ENCODE measurements at places on chromosomes 2 and 18.

DNA sequence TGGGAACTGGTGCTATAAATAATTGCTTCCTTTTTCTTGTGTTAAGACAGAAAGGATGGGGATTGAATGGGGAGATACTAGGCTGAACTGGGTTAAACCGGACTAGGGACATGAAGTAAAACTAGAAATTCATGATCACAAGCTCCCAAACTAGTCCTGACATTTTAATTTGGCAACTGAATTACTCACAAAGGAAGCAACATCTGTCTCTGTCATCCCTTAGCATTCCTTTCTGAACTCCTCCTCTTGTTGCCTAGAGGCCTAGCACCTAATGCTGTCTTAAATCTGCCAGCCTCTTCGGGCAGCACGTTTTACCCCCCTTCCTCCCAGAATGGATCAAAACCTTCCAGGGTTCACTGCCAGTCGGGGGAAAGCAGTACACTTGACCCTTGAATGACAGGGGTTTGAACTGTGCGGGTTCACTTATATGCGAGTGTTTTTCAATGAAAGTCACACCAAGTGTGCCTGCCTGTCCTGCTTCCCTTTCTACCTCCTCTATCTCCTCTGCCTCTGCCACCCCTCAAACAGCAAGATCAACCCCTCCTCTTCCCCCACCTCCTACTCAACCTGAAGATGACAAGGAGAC lies 8.2 kb downstream of the KCTD1 start:
- no peak for DNase-seq

GRCh38 chr2:10264506-10265328 lies 38.0 kb upstream of the HPCAL1 start:
- no peak for DNase-seq

- no peak for DNase-seq
Measured at GRCh38 chr18:50973367-50974126, 5.7 kb downstream of the ELAC1 start.

GRCh38 chr2:60268032-60268431 lies 285.4 kb downstream of the BCL11A start:
- DNase-seq = no peak

DNA sequence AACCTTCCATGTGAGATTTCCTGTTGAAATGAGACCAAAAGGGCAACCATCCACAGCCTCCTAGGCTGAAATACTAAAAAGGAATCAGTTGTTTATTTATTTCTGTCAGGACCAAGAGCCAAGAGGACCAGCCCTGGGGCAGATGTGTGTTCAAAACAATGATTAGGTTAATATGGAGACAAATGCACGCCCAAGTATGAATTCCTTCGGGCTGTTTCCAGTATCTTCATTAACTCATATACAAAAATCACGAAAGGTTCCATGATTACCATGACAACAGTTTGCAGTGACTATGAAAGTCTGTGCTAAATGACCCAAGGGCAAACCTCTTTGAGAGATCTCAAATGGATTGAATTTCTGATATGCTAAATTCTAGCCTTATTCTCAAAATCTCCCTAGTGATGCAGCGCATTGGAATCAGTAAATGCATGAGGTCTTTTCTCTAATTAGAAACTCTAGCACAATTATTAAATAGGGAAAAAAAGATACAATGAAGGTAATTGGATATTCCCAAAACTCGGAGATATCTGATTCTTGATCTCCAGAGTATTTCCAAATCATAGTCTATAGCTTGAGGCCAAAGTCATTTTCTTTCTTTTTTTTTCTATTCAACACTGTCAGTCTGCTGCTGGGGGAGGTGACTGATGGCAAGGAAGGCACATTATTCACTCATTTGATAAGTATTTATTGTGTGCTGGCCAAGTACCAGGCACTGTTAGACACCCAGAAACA lies 35.6 kb downstream of the VIT start:
- DNase-seq = no peak

DNA sequence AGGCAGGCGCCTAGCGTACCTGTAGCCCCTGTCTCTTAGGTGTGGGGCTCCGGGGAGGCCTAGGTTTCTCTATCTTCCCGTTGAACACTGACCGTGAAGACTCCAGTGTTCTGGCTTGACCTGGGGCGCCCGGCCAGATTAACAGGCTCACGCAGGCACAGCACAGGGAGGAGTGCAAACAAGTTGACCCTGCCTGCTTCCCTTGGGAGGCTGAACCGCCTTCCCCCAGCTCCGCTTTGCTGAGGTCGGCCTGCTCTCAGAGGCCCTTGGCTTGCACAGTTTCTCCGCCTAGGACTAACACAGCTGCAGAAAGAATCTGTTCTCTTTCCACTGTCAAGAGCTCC lies 567 bp downstream of the PCYOX1 start:
- DNase-seq = no peak

DNA sequence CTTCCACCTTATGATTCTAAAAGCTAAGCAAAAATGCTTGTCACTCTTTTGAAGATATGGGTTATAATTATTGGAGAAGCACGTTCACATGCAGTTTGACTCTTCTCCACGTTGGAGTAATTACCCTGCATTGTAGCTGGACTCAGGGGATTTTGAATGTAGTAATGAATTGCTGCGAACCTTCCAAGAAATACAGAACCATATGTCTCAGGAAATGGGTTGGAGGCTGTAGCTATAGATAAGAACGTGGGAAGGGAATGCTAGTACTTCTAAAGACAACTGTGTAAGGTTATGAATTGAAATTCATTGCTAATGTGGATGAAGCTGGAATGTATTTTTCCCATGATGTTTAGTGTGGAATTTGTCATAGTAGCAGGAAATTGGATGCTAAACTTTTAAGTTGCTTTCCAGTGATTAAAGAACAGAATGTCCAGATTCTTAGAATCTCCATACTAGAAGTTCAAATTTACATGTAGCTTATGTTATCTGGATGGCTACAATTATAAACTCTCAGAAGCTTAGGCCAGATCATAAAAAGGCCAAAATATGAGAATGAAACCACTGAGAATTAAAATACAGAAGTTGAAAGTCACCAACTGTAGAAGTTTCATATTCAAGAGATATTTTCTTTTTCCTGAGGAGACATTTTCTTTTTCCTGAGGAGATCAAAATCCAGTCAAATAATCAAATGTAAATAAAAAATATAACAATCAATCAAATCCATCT lies 27.3 kb upstream of the SPOPL start:
- DNase-seq = no peak

- no peak for DNase-seq
Measured at GRCh38 chr2:95348609-95349567, 51.7 kb downstream of the KCNIP3 start.

- DNase-seq = peak; percentile 50
Measured at GRCh38 chr2:219073413-219074129, 12.8 kb upstream of the IHH start.

DNA sequence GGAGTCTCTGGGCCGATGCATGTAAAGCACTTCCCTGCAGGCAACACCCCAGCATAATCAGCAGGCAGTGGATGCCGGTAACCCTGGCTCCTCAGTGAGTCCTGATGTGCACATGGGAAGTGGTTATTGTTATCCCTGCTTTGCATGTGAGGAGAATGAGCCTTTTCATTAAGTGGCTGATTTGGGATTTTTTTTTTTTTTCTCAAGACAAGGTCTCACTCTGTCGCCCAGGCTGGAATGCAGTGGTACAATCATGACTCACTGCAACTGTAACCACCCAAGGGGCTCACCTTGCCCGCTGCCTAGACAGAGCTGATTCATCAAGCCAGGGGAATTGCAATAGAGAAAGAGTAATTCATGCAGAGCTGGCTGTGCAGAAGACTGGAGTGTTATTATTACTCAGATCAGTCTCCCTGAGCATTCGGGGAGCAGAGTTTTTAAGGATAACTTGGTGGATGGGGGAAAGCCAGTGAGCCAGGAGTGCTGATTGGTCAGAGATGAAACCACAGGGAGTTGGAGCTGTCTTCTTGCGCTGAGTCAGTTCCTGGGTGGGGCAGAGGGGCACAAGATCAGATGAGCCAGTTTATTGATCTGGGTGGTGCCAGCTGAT lies 95.4 kb downstream of the SOCS6 start:
- no peak for DNase-seq

DNA sequence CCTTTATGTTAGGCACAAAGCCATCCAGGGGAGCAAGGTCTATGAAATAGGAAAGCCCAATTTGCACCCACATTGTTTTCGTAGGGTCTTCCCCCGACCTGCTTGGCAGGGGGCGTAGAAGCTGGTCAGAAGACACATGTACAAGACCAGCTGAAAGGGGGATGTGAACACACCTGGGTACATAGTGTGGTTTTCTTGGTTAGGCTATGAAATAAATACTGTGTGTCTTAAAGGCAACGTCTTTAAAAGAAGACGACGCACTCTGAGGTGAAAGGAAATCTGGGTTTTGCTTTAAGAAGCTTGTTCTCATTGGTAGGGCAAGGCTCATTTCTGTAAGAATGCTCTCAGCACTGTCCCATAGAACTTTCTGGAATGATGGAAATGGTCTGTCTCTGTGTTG lies 60.0 kb upstream of the KLF7 start:
- no peak for DNase-seq

- DNase-seq = no peak
Measured at GRCh38 chr2:3071685-3072263, 305.8 kb downstream of the EIPR1 start.

DNA sequence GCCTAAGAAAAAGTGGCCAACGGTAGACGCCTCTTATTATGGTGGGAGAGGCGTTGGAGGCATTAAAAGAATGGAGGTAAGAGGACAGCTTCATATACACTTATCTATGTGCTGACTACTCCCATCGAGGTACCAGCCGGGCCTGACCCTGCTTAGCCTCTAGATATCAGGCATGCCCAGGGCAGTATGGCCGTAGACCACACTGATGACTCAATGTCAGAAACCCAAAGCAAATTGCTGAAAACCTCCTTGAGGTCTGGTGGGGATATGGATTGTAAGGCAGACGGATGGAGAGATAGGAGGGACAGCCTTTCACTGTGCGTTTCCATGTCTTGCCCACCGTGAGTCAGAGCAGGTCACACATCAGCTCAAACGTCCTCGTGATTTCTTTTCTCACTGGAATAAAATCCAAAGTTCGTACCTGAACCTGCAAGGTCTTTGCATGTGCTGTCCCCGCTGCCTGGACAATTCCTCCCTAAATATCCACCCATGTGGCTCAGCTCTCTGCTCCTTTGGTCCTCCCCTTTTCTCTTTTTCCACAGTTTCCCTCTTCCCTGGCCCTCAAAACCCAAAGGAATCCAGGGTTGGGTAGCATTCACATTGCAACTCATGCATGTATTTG lies 168.9 kb downstream of the ANTXR1 start:
- DNase-seq = no peak

DNA sequence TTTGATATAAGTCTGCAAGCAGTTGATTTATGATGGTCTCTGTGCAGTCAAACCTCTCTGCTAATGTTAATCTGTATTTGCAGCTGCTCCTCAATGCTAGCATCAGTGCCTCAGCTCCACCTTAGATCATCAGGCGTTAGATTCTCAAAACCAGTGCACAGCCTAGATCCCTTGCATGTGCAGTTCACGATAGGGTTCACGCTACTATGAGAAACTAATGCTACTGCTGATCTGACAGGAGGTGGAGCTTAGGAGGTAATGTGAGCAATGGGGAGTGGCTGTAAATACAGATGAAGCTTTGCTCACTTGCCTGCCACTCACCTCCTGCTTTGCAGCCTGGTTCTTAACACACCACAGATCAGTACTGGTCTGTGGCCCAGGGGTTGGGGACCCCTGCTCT lies 18.4 kb downstream of the RBKS start:
- no peak for DNase-seq

GRCh38 chr2:187377340-187377739 lies 70.7 kb downstream of the CALCRL start:
- DNase-seq = no peak

DNA sequence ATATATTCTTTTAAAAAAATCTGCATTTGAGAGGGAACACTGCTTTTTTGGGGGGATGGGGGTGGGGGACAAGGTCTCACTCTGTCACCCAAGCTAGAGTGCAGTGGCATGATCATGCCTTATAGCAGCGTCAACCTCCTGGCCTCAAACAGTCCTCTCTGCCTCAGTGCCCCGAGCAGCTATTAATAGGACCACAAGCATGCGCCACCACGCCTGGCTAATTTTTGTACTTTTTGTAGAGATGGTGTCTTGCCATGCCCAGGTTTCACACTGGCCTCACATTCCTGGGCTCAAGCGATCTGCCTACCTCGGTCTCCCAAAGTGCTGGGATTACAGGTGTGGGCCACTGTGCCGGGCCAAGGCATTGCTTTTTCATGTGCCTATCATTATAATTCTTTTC lies 154.2 kb downstream of the ATAD2B start:
- DNase-seq = no peak

DNA sequence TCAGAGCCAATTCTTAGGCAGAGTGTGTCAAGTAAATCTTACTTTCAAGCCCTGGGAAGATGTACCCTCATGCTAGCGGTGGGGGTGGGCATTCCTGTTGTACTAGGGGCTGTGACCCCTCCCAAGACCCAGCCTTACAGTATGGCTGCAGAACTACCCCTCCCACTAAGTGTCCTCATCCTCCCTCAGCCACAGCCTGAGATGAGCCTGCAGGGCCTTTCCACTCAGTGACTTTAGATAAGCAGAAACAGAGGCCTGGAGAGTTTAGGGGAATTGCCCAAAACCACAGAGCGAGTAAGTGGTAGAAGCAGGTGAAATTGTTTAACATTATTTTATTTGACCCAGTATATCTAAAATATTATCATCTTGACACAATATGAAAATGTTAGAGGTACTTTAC lies 36.6 kb downstream of the TTC32 start:
- DNase-seq = no peak

DNA sequence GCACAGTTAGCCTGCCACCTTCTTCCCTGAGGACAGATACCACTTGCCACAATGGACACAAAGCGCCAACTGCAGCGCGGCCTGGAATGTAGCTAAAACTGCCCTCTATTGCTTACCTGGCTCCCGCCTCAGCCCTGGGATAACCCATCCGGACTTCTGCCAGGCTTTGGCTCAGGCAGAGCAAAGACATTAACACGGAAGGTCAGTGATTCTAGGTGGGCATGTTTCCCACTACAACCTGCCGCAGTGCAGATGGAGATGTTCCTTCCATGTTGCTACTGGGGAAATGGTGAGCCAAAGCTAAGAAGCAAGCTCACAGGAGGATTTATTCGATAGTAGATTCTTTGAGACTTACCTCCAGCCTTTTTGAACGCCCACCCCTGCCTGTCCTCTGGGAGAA lies 74.8 kb downstream of the XDH start:
- DNase-seq = no peak

- DNase-seq = no peak
Measured at GRCh38 chr2:60821133-60821469, 60.3 kb upstream of the REL start.

DNA sequence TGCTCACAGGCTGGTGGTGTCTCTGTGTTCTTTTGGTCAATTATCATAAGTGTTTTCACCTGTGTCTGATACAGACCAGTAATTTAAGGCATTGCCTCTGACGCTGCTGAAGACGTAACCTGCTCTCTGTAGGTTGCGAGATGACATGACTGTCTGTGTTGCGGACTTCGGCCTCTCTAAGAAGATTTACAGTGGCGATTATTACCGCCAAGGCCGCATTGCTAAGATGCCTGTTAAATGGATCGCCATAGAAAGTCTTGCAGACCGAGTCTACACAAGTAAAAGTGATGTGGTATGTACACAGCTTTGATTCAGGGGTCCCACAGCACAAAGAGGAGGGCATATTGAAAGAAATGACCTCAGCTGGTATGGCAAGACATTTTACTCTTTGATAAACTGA lies 33.8 kb upstream of the TMEM87B start:
- DNase-seq = no peak
